ENCODE measurements at places on chromosomes 1 and 21.

DNA sequence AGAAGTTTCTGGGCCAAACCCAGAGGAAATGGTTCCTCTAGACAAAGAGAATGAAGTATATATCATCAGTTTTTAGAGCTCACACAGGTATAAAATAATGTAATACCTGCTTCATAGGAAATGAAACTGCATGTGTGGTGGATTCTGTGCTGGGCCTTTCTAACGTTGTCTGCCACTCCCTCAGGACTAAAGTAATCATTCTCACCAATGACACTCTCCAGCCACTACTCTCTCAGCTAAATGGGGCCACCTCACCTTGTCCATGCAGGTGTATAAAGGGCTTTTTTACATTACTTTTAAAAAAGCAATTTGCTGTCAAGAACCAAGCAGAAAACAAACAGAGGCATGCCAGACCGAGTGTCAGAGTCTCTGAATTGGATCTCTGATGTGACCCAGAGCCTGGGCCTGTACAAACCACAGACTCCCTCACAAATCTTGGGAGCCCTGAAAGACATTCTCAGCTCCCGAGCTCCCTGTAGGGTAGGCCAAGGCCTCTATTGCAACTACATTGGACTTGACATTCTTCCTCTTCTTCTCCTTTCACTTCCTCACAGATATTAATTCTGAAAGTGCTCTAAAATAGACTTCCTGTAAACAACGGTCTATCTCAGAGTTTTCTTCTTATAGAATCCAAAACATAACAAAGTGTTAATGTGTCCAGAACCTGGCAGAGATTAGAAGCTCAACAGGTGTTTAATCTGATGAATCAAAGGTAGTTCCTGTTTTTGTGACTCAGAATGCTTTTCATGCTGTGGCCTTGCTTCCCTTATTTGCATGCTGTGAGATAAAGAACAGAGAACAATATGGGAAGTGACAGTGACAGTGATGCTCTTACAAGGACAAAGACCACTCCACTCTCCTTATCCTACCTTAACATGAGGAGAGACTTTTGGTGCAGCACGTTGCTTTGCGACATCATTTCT lies 8.6 kb downstream of the AIM2 start:
- DNase-seq, result peak; percentile 88

DNA sequence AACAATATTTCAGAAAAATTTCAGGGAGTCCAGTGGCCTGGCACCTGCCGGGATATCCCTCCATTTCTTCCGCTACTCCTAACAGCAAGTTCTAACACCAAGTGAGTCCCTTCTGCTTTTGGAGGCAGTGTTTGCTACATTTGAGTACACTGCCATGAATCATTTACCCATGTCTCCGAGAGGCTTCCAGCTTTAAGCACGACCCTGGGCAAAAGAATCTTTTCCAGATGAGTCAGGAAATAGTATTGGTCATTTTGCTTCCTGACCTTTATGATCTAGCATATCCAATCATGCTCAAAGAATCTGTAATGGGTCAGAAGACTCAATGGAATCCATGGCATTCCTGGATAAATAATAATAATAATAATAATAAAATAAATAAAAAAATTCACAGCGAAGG lies 60.7 kb upstream of the FMN2 start:
- no peak for DNase-seq

DNA sequence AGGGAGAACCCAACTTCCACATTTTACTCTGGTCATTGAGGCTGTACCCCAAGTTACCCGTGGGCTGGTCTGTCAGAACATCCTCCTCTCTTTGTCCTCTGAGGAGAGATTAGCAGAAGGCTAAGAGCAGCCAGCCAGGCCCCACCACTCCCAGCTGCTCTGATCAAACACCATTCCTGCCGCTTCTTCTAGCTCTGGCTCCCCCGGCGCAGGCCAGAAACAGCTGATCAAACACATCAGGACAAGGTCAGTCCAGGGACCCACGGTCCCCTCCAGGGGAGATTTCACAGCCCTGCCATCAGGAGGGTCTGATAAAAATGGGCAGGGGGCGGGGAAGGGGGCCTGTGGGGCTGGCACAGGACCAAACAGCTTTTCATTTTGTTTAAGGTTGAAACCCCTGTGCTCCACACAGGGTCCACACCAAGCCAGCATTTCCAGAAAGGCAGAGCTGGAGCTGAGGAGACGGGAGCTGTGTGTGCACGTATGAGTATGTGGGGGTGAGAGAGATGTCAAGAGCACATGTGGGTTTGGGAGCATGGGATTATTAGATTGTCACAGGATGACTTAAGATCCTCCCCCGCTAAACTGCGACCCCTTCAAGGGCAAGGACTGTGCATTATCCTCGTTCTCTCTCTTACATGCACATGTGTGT lies 29.9 kb upstream of the EPHA8 start:
- no peak for DNase-seq

GRCh38 chr1:151562661-151563060 lies 22.6 kb downstream of the TUFT1 start:
- no peak for DNase-seq

- DNase-seq, result no peak
Measured at GRCh38 chr1:77544845-77545244, 137.6 kb downstream of the ZZZ3 start.

GRCh38 chr1:46041974-46042373 lies 90.5 kb downstream of the PIK3R3 start:
- no peak for DNase-seq

GRCh38 chr1:176815621-176816020 lies 348.9 kb downstream of the ASTN1 start:
- no peak for DNase-seq

DNA sequence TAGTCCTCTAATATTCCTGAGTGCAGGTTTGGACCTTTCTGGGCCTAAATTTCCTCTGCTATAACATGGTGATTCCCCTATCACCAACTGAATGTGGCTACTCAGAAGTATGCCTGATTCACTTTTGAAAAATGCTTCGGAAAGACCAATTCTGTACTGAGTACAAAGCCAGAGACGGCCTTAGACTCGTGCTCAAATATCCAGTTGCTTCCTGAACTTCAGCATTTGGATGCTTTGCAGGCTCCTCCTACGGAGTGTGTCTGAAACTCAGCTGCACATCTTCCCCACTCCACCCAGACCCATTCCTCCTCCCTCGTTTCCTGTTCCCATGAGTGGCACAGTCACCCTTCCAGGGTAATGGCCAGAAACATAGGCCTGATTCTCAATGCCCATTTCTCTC lies 98.4 kb upstream of the GADD45A start:
- no peak for DNase-seq

DNA sequence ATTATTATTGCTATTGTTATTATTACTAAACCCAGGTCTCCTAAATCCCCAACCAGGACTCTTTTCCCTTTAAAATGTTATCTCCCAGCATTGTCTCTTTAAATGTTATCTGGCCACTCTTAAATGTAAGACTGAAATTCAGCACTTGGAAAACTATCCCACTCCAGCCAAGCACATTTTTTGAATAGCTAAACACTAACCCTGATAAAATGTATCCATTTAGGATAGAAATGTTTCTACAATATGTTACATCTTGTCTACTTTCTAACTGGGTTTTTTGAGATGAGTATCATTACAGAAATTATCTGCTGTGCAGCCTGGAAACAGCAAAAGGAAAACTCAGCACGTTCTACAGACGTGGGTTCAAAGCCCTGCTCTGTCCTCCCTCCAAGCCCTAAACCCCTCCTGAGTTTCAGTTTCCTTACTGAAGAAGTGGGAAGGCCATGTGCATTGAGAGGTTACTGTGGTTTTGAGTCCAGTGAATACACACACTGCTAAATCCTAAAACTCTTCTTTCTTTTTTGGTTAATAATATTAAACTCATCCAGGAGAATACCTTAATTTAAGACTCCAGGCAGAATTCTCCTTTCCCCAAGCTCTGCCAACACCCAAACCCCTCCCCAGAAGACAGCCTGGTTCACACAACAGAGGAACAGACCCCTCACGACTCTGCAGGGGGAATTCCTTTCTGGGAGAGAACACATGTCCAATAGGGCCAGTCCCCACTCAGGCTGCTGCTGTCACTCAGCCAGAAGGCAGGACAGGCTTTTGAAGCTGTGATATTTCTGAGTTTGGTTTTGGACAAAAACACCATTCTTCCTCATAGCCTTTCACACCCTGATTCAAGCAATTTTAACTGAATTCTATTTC lies 41.9 kb downstream of the HIVEP3 start:
- no peak for DNase-seq

DNA sequence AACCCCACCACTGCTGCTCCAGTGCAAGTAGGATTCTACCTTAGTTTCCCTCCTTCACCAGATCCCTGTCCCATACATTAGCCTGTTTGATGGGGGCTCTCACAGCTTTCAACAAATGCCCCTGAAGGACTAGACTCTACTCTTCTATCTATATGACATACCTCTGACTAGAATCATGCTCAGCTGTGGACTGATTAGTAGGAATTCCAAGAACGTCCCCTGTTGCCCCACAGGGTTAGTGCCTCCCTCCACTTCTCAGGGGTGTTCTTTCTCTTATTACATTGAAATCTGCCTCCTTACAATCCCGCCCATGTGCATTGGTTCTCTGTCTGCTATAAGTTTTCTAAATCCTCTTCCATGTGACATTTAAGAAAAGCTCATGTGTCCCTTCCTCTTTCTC lies 375.9 kb upstream of the DUSP10 start:
- no peak for DNase-seq

- DNase-seq, result no peak
Measured at GRCh38 chr1:13495186-13495585, 18.6 kb downstream of the LRRC38 start.

- DNase-seq, result no peak
Measured at GRCh38 chr1:10738061-10739058, 58.1 kb downstream of the CASZ1 start.

DNA sequence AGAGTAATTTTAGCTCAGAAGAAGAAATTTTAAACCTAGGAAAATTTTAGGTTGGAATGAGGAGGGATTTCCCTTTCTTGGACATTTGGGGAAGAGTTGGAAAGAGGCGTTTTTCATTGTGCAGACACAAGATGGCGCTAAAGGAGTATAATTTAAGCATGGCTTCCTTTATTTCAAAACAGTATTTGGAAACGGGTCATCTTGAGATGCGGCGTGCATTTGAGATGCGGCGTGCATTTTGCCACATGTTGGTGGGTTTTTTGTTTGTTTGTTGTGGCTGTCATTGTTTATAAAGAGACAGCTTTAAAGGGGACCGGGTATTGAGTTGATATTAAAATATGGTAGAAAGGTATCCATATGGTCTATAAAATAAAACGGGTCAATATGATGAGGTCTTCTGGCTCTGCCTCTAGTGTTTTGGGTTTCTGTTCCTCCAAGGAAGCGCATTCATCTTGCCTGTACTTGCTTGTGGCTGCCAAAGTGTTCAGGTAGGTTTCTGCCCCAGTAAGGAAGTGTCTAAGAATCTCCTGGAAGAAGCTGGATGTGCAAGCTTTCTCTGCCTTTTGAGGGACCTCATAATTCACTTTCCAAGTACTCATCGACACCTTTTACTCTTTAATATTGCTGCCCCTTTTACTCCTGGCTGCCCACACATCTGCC lies 210.3 kb downstream of the SLC35F3 start:
- DNase-seq, result peak; percentile 82

DNA sequence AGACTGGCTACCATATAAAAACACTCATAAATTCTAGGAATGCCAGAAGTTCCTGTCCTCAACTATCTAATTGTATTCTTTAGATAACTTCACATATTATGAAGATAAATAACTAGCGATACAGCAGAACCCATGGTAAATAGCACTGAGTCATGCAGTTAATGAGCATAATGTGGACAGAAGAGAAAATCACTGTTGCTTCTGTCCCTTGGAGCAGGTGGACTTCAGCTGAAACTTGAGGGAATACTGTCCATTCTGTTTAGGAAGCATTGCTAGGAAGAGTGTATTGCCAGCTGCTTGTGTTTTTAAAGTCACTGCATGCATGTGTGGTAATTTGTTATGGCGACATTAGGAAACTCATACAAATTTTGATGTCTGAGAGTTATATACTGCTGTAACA lies 854.4 kb downstream of the LTN1 start:
- DNase-seq, result no peak

DNA sequence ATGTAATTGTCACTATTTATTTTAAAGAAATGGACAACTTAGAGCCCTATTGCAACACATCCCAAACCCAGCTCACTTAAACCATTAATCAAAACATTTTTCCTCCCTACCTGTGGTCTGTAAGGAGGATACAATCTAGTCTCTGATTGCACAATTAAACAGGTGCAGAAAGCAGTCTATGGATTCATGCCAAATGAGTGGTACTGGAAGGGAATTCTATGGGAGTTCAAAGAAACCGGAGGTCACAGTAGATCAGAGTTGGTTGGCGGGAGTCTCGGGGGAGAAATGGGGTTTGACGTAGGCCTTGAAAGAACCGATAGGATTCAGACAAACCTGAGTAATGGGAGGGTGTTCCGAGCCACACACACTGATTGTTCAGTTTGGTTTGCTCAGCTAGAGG lies 314.9 kb downstream of the KIF26B start:
- DNase-seq, result no peak

- DNase-seq, result no peak
Measured at GRCh38 chr1:1947493-1947892, 28.4 kb upstream of the TMEM52 start.

All from suppressor macrophage (primary cell).